GM13977 (cell line): ENCODE measurements at places on chromosomes 2 and 18.

- DNase-seq: no peak
These were observed 624.5 kb downstream of the NR4A2 start for GRCh38 chr2:155708071-155708470.

GRCh38 chr2:11571170-11571569, 37.3 kb downstream of the GREB1 start:
- no peak for DNase-seq

- no peak for DNase-seq
These were observed 31.0 kb upstream of the REV1 start for GRCh38 chr2:99520813-99521212.

GRCh38 chr18:11674119-11674518, 14.9 kb upstream of the GNAL start:
- DNase-seq: no peak

DNA sequence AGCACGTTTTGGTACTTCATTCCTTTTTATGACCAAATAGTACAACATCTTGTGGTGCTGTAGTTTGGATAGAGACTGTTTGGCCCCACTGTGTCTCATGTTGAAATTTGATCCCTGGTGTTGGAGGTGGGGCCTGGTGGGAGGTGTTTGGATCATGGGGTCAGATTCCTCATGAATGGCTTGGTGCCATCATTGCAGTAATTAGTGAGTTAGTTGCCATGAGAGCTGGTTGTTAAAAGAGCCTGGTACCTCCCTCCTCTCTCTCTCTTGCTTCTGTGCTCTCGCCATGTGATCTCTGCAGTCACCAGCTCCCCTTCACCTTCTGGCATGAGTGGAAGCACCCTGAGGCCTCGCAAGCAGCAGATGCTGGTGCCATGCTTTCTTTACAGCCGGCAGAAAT, 50.9 kb downstream of the NCAPH start:
- DNase-seq: no peak

DNA sequence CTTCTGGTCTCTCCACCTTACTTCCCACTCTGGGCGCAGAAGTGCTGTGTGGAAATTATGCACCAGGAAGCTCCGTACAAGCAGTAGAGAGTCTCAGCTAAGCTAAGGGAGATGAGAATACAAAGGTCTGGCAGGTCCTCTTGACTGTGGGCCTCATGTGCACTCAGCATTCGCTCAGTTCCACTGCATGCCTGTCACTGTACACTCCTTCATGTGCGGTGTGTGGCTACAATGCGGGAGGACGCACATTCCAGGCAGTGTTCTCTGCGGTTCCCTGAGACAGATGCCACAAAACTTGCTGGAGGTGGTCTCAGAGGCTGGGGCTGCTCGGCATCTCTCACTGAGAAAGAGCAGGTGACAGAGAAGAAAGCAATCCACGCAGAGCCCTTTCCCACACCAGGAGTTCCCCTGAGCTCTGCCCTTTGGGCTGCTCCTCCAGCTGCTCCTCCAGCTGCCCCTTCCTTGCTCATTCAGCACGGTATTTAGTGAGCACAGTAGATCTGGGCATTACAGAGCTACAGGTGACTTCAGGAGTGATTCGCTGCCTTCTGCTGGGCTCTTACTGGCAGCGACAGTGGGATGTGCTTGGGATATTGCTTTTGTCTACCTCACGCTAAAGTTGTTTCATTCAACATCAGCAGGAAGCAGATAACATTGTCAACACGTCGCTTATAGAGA, 176.6 kb downstream of the SH3RF3 start:
- no peak for DNase-seq

DNA sequence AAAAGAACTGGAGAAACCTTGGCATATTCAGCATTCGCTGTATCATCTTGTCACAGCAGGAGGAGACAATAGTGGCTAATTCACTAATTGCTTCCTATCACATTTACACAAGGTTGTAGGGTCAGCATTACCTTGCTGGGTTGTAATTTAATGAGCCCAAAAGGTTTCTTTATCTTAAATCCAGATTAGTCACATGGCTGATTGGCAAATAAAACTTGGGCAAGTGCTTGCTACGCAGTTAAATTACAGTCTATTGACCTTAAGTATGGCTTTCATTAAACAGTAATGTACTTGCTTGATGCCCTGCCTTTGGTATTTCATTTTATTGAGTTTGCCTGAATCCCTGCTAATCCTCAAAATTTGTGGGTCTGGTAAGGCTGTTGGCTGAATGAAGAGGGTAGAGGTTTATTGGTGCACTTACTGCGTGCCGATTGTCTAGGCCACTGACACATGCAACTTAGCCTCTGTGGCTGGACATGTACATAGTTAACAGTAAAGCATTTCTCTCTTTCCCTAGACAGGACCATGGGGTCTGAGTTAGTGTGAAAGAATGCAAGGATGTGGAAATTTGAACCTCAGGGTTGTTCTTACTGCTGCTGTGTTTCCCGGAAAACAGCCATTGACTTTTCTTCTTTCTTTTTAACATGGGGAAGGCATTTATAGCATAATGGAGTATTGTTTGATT, 34.3 kb downstream of the FMNL2 start:
- no peak for DNase-seq

GRCh38 chr2:154849482-154849881, 151.0 kb downstream of the KCNJ3 start:
- DNase-seq: no peak

DNA sequence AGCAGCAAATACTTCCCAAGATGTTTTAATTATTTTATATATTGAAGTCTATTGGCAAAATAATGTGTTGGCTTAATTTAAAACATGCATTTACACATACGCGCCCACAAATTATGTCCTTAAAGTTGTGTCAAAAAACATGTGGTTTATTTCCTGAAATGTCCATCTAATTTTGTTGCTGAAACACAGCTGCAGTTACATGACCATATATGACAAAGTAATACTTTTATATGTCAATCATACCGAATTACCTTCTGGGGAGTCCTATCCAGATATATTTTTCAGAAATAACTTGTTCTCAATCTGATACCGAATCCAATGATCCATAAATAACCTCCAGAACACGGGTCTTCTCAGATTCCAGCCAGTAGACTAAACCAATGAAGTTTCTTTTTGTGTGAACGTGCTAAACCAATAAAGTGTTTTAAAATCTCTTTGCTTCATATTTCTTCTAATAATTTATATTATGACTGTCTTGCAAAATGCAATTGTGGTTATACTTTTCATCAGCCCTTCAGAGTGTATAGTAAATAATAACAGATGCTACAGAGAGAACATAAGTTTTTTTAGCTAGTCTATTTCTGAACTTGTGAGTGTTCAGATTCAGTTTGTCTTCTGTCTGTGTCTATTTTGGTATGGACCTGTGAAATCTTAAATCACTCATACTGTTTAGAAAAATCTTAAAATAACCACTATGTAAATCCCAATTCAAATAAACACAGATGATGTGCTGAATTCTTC, 2.4 kb downstream of the SCG2 start:
- DNase-seq: no peak

GRCh38 chr2:137670111-137670510, 294.2 kb upstream of the HNMT start:
- no peak for DNase-seq

DNA sequence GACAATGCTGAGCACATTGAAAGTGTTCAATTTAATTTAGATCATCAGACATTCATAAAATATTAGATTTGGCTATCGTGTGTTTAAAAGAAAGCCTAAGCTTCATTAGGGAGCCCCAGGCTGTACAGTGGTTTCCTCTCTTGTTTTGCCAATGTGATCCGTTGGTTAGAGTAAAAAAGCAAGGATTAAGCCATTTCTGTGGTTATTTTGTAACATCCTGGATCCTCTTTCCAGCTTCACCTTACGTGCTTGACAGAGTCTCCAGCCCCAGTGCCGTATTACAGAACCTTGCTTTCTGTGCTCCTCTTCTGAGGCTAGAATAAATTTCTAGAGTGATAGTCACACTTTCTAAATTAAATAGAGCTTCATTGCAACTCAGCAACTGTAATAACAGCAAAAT, 289.3 kb upstream of the LINC00305 start:
- no peak for DNase-seq

DNA sequence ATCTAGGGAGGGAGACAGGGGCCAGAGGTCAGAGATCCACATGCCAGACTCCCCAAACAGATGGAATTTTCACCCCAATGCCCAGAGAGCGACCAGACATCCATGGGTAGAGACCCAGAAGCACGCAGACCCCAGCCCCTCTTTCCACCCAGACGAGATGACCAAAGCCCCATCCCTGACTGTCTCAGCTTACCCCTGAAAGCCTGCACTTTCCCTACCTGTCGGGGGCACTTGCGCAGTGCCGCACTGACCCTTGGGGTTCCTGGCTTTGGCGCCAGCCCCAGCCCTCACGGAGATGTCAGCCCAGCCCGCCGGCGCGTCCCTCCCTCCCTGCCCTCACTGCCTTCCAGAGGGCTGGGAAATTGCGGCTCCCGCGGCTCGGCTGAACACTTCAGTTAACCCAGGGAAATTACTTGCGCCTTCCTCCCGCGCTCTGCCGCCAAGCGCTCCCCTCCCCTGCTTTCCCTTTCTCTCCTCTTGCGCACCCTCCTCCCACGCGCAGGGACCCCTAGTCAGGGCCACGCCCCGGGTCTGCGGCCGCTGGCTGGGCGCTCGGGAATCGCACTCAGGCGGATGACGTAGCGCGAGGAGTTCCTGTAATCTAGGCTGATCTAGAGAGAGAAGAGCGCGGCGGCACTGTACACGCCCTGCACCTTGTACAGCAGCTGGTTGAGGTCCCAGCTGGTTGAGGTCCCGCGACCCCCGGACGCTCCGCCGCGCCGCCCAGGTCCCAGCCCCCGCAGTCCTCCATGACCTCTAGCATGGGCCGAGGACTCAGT, 12.0 kb downstream of the ALPG start:
- DNase-seq: peak; percentile 37

DNA sequence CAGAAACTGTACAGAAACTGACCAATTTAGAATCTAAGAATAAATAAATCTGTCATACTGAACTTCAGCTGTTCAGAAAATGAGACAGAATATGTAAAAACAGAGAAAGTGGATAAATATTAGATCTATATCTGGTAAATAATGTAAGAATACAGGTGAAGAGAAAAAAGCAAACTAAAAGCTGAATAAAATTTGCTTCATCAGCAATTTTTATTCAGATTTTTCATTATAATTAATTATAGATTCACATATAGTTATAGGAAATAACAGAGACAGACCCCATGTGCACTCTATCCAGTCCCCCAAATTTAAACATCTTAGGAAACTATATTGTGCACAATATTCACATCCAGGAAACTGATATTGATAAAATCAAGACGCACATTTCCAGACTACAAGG, 299.2 kb downstream of the EXOC6B start:
- DNase-seq: no peak

GRCh38 chr2:194103941-194104659, 1552.9 kb upstream of the SLC39A10 start:
- no peak for DNase-seq

GRCh38 chr2:97918818-97919217, 76.9 kb downstream of the TMEM131 start:
- no peak for DNase-seq

GRCh38 chr2:47658646-47659320, 124.2 kb upstream of the MSH6 start:
- DNase-seq: no peak

- DNase-seq: no peak
These were observed 2.9 kb upstream of the DSG4 start for GRCh38 chr18:31373641-31374040.

- no peak for DNase-seq
These were observed 121.8 kb downstream of the TGFA start for GRCh38 chr2:70431716-70432347.

DNA sequence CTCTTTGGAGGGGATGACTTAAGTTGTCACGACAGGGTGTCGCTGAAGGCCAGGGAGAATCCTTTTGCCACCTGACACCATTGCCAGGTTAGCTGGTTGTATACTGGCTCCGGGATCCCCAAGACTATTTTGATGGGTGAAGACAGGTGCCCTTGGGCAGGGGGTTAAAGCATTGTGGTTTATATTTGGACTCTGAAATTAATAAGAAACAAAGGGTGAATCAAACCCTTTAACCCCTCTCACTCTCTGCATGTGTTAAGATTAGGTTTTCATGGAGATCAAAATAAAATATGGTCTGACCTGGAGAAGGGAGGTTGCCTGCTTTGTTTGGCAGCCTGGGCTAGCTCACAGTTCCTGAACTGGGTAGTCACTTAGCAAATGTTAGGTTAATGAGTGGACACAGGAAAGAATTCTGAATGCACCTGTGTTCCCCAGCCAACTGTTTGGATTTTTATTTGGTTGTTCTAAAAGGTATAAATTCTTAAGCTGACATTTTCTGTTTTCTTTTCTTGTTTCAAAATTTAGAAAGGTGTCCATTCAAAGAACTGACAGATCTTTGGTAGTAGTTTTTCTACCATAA, 301.7 kb downstream of the KCNS3 start:
- no peak for DNase-seq

DNA sequence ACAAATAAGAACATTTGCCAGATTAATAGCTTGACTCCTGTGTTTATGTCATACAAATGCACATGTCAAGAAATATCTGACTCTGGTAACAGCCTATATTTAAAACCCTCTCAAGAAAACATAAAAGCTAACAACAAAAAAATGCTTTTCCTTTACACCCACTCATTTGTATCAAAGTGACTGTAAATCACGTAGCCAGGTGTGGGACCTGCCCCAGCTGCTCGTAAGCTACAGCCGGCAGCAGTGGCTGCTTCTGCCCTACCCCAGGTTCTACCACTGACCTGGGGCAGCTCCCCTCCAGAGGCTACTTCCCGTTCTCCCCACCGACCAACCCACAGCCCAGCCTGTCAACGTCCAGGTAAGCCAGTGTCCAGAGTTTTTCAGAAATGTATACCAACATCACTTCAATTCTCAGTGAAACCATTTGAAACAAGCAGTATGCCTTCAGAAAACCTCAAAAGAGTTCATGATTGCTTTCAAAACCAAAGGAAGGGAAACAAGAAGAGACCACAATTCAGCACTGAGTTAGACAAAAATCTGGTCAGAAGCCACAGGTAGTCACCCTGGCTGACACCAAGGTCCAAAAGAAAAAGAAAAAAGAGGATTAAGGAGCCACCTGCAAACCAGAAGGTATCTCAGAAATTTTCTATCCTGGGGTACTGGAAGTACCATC, 40.4 kb downstream of the KIDINS220 start:
- peak; percentile 23 for DNase-seq

DNA sequence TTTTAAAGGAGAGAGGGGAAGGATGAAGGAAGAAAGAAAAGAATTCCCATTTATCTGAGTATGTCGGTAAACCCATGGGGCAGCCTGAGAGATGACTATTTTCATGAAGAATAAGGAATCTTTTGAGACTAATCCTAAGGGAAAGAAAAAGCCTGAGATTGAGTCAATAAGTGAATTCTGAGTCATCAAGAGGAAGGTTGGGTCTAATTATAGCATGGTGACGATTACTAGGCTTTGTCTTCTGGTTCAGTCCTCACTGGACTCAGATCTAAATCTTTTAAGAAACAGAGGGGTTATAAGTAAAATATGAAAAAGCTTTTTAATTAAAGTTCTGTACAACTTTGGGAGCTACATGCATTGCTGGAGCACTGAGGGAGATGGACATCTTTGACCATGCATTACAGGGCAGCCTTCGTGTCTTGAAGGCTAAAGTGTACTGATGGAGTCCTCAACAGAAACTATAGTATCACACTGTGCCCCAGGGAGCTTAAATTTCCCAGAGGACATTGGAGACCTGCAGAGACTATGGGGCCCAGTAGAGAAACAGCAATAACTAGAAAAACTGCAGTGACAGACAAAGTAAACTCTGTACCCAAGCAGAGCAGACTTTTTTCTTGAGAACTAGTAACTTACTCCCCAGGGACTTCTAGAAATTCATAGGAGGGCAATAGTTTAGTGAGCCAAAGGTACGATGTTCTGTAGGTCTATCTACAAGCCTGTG, 260.9 kb downstream of the RAD51AP2 start:
- no peak for DNase-seq

- no peak for DNase-seq
These were observed 57.1 kb downstream of the CD226 start for GRCh38 chr18:69890558-69890957.

GRCh38 chr2:197207106-197207505, 103.5 kb downstream of the ANKRD44 start:
- no peak for DNase-seq
